Inflammatory macrophage treated with lipopolysaccharide for 4 hours (primary cell): ENCODE measurements at places on chromosomes 6 and 20.

DNA sequence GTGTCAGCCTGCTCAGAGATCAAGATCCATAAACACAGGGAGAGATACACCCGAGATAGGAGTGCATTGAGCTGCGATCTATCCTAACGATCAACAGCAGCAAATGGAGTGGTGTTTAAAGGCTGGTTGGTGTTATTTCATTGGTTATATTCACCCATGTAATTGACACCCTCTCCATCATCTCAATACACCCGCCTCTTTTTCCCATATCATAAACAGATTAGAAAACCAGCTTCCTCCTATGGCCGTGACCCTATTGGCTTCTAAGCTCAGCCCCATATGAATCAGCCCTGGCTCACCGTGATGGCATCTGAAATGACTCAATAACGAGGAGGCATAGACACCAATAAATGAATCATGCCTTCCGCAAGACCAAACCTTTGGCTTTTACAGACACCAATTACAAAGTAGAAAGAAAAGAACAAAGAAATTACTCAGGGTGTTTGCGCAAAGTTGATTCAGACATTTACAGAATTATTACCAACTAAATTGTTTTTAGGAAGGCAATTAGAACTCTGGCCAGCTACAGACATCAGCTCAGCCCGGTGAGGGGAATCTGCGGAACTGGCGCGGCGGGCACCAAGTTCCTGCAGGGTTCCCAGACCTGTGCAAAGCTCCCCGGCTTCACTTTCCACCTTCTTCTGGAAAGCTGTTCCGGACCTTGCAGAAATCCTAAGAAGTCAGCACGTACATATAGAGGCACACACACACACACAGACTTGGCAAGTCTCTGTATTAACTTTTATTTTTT is 11.5 kb downstream of the PMEPA1 start:
- peak; percentile 92 for DNase-seq

GRCh38 chr20:9241721-9242427 is 173.0 kb downstream of the PLCB4 start:
- no peak for DNase-seq

DNA sequence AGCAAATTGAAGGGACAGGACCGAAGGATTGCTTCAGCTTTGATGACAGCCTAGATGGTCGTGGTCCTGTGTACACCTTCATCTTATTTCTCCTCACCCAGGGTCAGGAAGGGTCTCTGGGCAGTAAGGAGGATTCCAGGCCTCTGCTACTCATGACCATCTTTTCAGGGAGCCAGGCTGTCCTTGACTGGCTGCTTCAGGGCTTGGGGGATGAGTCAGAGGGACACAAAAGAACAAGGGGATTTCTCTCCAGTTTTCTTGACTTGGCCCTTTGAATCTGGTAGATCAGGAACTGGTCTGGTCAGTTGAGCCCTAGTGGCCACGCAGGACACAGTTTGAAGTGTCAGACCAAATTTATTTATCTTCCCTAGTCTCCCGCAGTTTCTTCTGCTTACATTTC is 402.1 kb upstream of the CHD6 start:
- DNase-seq = no peak

DNA sequence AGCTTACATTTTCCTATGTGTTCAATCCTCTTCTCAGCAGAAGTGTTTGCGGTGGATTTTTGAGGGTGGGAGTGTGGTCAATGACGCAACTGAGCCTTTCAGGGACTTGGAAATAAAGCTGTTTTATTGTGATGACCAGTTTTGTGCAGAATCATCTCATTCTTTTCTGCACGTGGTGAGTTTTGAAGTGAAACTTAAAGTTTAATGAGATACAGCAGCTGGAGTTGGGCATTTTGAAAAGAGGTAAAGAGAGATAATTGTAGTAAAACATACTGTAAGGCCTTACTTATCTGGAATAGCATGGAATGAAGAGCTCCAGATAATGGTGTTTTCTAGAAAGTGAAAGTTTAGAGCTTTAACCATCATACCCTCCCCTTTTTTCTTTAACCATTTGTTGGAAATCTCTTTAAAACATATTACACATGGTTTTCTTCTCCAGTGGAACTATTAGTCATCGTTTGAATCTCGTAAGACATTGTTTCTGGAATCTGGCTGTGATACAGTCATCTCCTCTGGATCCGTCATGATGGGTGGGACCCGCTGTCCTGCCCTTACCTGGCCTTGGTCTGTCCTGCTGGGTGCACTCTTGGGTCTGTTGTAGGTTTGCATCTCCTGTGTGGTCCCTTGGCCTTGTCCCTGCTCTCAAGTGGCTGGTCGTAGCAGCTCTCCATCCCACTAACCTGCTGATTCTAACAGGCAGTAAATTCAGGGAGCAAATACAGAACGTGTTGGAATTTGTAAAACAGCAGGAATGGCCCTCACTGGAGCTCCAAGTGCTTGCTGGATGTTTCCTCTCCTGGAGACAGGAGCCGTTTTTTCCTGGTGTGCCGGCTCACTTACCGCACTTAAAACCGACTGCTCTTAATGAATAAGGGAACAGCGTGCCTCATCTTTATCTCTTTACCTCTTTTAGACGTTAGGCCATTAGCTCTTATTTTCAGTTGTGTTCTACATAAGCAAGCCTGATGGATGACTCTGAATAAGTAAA is 29.8 kb downstream of the UST start:
- DNase-seq = peak; percentile 24

GRCh38 chr20:37377346-37378081 is 31.6 kb downstream of the SRC start:
- no peak for DNase-seq
